Activated CD8-positive, alpha-beta T cell treated with anti-CD3 and anti-CD28 coated beads for 36 hours (primary cell): ENCODE measurements at places on chromosomes 4 and X. TPM values are rescaled to one million over a fixed set of nuclear protein-coding genes. Genes with fewer than 3 reads are reported as not detected.

DNA sequence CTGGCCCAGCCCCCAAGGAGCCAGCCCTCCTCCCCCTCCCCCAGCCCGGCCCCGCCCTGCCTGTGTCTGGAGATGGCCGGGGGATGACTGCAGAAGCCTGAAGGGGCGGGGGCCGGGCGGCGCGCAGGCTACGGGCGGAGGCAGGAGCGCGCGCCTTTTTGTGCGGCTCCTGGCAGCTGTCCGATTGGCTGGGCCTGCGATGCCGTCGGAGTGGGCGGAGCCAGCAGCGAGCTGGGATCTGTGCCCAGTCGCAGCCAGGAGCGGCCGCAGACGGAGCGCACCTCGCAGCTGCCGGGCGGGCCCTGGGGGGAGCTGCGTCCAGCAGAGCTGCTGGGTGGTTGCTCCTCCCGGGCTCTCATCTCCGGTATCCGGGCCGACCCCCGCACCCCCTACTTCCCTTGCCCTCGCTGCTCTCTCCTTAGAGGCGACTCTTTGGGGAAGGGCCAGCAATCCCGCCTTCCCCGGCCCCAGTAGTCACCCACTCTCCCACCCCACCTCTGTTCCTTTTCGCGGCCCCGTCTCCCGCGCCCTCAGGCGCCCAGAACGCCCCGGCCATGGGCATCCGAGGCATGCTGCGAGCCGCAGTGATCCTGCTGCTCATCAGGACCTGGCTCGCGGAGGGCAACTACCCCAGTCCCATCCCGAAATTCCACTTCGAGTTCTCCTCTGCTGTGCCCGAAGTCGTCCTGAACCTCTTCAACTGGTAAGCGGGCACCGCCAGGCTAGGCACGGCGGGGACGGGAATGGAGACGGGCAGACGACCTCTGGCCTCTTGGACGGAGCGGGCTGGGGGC, at the start of gene GABRQ:
TSS of gene GABRQ (plus strand) at position 247 of the 794 bp plus-strand sequence. CDS start at position 555, 308 bp downstream.
- no peak within 1 kb of the TSS for H3K27ac ChIP-seq
- DNase-seq, result peak; percentile 10

DNA sequence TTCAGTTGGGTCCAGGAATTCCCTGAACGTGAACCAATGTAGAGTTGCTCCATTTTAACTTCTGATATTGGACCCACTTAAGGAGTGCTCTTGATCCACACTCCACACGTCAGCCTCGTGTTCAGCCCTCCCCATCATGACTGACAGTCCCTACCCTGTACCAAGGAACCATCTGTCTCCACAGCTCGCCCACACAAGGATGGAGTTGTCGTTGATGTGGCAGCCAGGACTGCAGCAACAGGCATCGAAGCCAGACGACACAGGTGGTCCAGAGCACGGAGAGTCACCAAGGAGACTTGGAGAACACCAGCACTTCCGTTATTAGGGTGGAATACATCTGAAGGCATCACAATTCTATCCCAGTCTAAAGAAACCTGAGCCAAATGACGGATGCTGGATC, 472.1 kb upstream of the NR3C2 start:
- H3K27me3 ChIP-seq, result no peaks in the 10 kb centered on the region
- H3K4me1 ChIP-seq, result no peaks in the 10 kb centered on the region
- DNase-seq, result no peak
- no peak overlapping the region for H3K4me3 ChIP-seq

GLOD5 gene
- not detected for total RNA-seq

STATH gene
- not detected for total RNA-seq

DNA sequence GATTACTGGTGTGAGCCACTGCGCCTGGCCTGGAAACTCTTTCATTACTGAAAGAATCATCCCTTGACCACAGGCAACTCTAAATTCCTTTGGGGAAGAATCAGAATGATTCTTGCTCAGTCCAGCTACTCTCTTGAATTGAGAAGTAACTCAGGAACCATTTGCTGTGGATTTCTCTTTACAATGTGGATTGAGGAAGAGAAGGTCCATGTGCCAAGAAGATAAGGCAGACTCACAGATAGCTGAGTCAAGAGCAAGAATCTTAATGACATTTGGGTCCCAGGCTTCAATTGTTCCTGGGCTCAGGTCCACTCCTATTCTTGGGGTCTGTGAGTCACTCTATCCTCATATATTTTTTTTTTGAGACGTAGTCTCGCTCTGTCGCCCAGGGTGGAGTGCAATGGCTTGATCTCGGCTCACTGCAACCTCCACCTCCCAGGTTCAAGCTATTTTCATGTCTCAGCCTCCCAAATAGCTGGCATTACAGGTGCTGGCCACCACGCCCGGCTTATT, 6.2 kb upstream of the MGARP start:
- no peaks in the 10 kb centered on the region for H3K27me3 ChIP-seq
- H3K4me3 ChIP-seq, result no peak overlapping the region
- DNase-seq, result no peak
- H3K27ac ChIP-seq, result no peak overlapping the region

DNA sequence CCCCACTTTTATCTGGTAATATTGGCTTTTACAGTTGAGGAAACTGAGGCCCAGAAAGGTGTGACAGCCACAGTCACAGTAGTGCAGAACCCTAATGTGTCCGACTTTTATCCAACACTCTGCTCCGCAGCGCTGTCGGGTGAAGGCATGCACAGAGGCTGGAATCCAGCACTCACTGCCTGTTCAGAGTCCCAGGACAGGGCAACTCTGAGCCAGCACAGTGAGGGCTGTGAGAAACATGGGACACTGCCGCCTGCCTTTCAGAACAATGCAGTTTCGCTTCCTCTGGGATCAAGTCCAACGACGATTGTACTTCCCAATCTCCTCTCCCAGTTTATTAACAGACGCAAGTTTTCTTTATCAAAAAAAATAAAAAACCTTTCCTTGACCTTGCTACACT, 41.9 kb upstream of the PDGFRA start:
- H3K4me1 ChIP-seq, result no peaks in the 10 kb centered on the region
- H3K4me3 ChIP-seq, result no peak overlapping the region
- DNase-seq, result no peak
- no peaks in the 10 kb centered on the region for H3K36me3 ChIP-seq
- H3K27me3 ChIP-seq, result peaks cover 2% of the 10 kb centered on the region
- no peak overlapping the region for H3K27ac ChIP-seq

DNA sequence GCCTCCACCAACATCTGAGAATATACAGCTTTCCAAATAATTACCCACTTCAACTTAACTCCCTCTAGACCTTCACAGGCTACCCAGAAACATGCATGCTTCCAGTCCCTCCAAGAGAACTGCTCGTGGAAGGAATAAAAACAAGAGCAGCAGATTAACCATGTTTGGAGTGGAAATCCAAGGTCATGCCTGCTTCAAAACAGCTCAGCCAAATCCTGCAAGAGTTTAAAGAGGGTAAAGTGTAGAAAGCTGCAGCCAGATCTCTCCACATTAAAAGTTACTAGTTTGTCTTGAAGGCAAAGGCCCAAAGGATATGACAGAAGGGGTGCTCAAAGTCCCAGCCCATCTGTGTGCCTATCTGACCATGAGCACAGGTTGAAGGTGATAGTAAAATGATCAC, 139.3 kb downstream of the RNF150 start:
- no peaks in the 10 kb centered on the region for H3K4me1 ChIP-seq
- H3K4me3 ChIP-seq, result no peak overlapping the region
- no peak overlapping the region for H3K27ac ChIP-seq

DNA sequence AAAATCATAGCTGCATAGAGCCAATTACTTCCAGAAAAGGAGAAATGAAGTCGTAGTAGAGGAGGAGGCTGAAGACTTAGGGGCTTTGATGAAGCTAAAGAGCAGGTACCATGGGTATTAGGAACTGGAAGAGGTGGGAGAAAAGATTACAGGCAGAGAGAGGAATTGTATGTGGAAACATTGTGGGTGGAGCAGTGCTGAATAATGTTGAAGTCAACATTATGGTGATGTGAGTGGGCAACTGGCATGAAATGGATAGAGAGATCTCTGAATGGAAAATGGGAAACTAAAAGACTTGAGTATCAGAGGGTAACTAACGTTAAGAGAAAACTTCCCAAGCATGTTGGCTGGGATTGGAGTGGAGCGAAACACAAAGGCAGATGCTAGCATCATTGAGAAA, 92.5 kb downstream of the AREG start:
- H3K4me3 ChIP-seq, result no peak overlapping the region
- H3K4me1 ChIP-seq, result no peaks in the 10 kb centered on the region
- no peak overlapping the region for H3K27ac ChIP-seq
- no peak for DNase-seq

FAM241A gene
- 4.5 TPM for total RNA-seq

GRCh38 chr4:22237155-22237751, 278.6 kb downstream of the ADGRA3 start:
- H3K4me3 ChIP-seq, result peak overlapping the region; percentile 53
- no peaks in the 10 kb centered on the region for H3K36me3 ChIP-seq
- DNase-seq, result peak; percentile 74

GRCh38 chr4:68218044-68218443, 27.4 kb downstream of the TMPRSS11B start:
- H3K4me1 ChIP-seq, result no peaks in the 10 kb centered on the region
- no peak for DNase-seq
- peaks cover 23% of the 10 kb centered on the region for H3K27me3 ChIP-seq
- H3K36me3 ChIP-seq, result no peaks in the 10 kb centered on the region
- H3K4me3 ChIP-seq, result no peak overlapping the region

GRCh38 chr4:32855622-32856021, 2135.5 kb downstream of the PCDH7 start:
- no peaks in the 10 kb centered on the region for H3K27me3 ChIP-seq
- no peaks in the 10 kb centered on the region for H3K4me1 ChIP-seq
- no peaks in the 10 kb centered on the region for H3K36me3 ChIP-seq
- DNase-seq, result no peak
- H3K4me3 ChIP-seq, result no peak overlapping the region

GRCh38 chr4:113469926-113470325, 291.6 kb downstream of the CAMK2D start:
- peaks cover 42% of the 10 kb centered on the region for H3K4me1 ChIP-seq
- H3K27me3 ChIP-seq, result no peaks in the 10 kb centered on the region
- H3K27ac ChIP-seq, result no peak overlapping the region
- H3K4me3 ChIP-seq, result no peak overlapping the region
- DNase-seq, result no peak

GAGE12E gene
- not detected for total RNA-seq

DNA sequence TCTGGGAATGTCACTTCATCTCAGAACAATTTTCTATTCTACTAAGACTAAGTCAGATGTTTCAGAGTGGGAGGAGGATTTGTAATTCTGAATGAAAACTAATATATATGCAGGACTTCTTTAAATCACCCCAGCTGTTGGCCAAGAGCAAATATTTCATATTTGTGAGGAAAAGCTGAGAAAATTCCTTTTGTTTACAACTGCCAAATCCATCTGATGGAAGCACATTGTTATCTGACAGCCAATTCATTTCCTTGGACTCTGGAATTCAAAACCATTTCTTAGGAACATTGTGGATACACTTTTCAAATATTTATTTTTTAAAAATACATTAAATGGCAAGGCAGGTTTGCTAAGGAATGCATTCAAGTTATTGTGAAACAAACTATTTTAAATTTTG, 8.0 kb downstream of the SLIT2 start:
- no peak overlapping the region for H3K4me3 ChIP-seq
- no peak for DNase-seq
- H3K36me3 ChIP-seq, result no peaks in the 10 kb centered on the region
- H3K27ac ChIP-seq, result no peak overlapping the region

FGF2 gene
- total RNA-seq, result not detected

DNA sequence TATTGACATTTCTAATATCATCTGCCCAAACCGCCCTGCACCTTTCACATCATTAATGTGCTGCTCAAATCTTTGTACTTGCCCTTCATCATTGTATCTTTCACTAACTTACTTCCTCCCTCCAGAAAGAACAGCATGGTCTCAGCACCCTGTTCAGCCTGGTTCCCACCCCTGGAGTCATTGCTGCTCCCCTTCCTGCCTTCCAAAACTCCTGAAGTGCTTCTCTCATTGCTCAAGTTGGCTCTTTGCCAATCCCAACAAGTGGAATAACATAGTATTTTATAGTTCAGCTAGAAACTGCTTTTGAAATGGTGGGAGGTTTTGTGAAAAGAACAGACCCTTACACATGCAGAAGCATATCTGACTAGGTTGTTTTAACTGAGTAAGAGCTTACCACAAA, 14.0 kb upstream of the TTC29 start:
- H3K27me3 ChIP-seq, result peaks cover 19% of the 10 kb centered on the region
- DNase-seq, result no peak
- H3K4me1 ChIP-seq, result no peaks in the 10 kb centered on the region
- H3K36me3 ChIP-seq, result no peaks in the 10 kb centered on the region
- no peak overlapping the region for H3K4me3 ChIP-seq

DNA sequence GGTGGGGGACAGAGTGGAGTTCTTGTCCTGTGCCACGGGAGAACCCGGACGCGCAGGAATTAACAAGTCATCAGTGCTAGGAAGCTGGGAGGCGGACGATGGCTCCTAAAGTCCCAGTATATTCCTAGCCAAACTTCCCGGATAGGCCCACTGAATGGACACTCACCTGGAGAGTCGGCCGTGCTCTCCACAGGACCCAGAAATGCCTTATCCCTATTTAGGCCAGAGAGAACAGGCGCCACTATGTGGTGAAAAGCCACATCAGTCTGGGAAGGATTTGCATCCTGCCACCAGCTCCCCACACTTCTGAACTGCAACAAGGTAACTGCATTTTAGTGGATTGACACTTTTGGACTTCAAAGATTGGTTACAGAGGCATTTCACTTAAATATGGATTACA, 1.1 kb downstream of the CFAP299 start:
- H3K27me3 ChIP-seq, result peaks cover 14% of the 10 kb centered on the region
- no peaks in the 10 kb centered on the region for H3K36me3 ChIP-seq
- peaks cover 8% of the 10 kb centered on the region for H3K4me1 ChIP-seq
- H3K4me3 ChIP-seq, result peak overlapping the region; percentile 75

DNA sequence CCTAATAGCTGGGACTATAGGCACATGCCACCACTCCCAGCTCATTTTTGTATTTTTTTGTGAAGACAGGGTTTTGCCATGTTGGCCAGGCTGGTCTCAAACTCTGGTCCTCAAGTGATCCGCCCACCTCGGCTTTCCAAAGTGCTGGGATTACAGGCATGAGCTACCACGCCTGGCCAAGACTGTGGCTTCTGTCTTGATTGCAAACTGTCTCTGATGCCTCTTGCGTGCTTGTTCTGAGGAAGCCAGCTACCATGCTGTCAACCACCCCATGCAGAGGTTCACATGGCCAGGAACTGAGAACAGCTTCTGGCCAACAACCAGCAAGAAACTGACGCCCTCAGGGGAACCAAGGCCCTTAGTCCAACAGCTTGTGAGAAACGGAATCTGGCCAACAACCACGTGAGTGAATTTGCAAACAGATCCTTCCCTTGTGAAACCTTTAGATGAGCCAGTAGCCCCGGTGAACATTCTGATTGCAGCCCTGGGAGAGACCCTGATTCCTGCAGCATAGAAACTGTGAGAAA, 71.2 kb downstream of the SUPT20HL2 start:
- peaks cover 10% of the 10 kb centered on the region for H3K4me1 ChIP-seq
- no peak for DNase-seq
- no peak overlapping the region for H3K4me3 ChIP-seq
